Stimulated activated CD4-positive, alpha-beta T cell treated with anti-CD3 and anti-CD28 coated beads, Interleukin-15, amount 100 ng/mL, for 48 hours (primary cell): ENCODE measurements at places on chromosomes 5 and 9.

DNA sequence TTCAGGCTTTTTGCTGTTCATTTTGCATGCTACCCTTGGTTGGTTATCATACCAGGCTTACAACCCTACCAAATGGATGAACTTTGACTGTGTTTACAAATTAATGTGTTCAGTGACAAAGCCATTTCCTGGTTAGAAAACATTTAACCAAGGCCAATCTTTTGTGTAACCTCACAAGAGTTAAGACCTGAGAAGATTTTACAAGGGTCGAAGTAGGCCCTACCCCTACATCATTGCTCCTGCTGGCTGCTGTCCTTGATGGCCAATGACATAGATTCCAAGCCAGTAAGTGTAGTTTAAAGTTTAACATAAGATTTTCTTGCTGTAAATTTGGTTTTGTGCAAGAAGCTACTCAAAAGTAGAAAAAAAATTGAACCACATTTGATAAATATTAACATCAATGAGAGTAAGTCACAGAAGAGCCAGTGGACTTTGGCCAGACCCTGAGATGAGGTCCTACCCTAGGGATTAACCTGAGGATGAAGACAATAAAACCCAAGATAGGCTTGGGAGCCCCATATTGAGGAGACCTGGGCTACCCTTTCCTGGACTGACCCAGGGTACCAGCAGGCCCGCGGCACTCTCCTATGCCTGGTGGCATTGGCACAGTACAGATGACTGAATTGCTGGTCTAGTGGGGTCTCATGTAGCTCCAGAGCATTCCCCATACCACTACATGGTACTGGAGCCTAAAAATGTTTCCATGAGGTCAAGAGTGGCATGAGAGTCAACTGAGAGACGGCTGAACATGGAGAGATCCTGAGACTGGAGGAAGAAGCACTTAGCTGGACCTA, 8.3 kb downstream of the C1QTNF3 start:
- DNase-seq = no peak

- no peak for DNase-seq
Observed at GRCh38 chr9:91395106-91395552, 28.5 kb downstream of the NFIL3 start.

- no peak for DNase-seq
Observed at GRCh38 chr5:29197631-29198454, 1995.6 kb upstream of the CDH6 start.

- no peak for DNase-seq
Observed at GRCh38 chr5:134937526-134937925, 30.2 kb upstream of the CATSPER3 start.

DNA sequence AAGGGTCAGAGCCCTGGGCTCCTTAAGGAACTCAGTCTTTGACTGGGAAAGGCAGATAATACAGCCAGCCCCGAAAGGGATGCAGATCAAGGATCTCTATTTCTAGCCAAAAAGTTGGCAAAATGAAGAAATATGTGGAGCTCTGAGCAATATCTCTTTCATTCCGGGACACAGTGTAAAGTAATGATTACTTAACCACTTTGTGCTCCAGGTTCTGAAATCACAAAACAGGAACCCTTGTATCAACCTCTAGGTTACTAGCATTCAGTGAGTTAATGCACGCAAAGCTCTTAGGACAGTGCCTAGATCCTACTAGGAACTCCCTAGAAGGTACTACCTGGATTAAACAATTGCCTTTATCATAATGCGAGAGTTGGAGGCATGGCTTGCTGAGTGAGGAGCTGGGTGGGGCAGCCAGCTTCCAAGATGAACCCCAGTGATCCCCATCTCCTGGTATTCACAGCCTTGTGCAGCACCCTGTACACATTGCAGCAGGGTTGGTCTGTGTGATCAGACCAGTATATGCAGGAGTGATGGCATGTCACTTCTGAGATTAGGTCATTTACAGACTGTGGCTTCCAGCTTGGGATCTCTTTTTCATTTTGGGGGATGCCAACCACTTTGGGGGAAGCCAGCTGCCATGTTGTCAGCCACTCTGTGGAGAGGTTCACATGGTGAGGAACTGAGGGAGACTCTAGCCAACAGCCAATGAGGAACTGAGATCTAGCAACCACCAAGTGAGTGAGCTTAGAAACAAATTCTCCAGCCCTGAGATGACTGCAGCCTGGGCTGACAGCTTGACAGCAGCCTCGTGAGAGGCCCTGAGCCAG, 103.1 kb upstream of the SLC44A1 start:
- no peak for DNase-seq

- DNase-seq = no peak
Observed at GRCh38 chr5:154898210-154898609, 39.8 kb downstream of the CNOT8 start.

GRCh38 chr5:5705010-5705409, 282.5 kb downstream of the ICE1 start:
- DNase-seq = no peak

- DNase-seq = no peak
Observed at GRCh38 chr9:81035601-81036000, 653.7 kb downstream of the TLE1 start.

DNA sequence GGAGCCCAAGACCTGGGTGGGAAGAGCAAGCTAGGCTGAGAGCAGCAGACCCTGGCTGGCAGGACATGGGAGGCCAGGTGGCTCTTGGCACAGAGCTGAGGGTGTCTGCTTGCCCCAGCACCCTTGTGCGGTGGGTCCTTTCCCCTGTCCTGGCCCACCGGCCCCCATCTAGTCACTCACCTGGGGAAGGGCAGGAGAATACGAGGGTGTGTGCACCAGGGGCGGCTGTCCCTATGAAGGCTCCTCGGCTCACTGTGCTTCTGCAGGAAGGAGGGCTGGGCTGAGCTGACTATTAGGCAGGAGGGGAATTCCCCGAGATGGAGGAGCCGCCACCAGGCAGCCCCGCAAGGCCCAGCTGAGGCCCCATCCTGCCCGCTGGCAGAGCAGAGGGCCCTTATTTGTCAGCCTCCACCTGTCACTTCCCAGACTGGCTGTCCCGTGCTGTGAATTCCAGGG, 6.1 kb upstream of the TNIP1 start:
- DNase-seq = no peak

DNA sequence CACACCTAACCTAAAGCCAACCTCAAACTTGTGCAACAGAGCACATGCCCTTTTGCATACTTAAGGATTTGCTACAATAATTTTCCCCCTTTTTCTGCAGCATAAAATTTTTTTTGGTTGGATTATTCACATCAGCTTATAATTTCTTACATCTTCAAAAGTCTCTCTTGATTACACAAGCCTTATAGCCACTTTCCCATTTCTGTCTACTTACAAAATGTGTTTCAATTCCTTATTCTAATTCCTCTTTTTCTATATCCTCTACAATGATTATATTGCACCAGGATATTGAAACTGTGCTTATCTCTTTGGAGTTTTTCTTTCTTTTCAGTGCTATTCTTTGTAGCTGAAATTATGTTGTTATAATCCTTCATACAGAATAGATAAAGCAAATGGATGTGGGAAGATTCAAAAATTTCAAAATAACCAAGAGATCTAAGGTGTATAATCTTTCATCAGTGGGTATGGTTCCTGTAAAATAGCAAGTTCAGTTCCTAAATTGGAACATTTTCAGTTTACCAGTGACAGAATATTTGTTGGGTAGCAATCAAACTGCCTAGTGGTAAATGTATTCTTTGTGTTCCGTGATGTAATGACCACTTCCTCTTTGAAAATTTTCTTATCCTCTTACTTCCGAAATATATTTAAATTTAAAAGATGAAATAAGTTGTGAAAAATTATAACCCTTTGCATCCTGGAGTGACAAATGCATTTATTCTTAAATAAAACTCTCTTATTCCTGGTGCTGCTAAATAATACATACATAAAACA, 386.8 kb upstream of the CHD1 start:
- DNase-seq = no peak

DNA sequence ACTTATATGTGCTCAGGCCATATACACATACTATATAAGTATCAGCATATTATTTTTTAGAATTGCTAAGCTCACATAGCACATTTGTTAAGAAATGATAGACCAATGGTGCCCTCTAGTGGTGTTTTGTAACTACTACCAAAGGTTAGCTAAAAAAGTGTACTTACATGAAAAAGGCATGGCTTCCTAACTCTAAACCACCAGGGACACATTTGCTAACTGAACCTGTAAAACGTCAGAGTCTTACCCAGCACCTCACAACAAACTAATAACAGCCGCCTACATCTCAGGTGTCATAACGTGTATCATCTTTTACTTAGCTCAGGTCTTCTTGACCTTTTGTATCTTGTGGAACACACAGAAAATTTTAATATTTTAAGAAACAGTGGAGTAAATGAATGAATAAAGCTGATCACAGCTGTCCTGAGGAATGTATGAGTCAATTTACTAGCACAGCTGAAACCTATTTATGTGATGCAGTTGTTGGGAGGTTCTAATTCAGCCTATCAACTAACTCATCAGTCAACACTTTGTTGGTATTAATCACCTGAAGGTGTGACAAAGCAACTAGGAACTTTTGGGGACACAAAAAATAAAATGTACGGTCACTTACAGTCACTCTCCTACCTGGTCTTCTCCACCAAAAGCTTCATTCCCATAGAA, 72.9 kb downstream of the BAAT start:
- no peak for DNase-seq

DNA sequence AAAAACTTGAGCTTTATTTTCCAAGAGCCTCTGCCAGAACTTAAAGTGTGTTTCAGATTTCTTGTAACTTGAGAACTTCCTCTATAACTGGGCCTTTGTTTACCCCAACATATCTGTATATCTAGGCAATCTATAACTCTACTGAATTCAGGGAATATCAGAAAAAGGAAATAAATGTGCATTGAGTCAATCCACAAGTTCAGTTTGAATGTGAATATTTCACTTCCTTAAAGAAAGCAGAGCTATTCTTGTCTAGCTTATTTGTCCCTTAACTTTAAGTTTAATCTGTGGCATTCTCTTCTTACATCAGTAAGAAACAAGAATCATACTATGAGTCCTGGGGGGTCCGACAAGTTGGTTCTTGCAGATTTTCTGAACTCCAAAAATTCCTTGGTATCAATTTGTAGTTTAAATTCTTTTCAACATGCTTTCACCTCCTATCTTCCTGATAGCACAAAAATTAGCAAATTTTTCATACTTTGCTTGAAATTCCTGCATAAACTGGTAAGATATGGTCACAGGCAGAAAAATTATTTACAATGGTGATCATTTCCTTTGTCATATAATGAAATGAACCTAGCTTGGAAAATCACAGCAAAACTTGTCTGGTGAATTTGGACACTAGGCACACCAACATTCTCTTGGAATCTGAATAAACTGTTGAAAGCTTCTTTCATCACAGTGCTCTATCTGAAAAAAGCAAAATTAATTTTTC, 19.8 kb upstream of the ITGA1 start:
- DNase-seq = no peak

DNA sequence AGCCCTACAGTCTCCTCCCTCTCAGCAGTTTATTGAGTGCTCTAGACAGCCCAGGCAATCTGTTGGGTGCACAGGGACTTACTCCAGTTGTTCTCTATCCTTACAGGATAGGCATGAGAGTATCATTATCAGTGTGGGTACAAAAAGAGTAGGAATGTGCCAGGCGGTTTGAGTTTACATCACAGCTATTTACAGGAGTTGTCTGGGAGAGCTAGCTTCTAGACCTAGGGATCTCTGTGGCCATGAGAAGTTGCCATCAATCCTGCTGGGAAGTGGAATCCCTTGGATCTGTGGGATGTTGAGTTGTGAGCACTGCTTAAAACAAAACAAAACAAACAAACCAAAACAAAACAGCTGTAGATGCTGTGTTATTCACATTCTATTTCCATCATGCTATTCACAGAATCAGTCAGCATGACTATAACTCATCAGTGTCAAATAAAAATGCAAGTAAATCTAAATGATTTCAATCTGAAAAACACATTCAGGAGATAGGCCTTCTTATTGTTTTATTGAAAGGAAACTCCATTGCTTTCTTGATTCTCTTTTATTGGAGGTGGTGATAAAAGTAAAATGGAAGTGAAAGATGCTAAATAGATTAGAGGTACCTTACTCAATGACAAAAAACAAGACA, 552.4 kb upstream of the ZNF608 start:
- DNase-seq = no peak

DNA sequence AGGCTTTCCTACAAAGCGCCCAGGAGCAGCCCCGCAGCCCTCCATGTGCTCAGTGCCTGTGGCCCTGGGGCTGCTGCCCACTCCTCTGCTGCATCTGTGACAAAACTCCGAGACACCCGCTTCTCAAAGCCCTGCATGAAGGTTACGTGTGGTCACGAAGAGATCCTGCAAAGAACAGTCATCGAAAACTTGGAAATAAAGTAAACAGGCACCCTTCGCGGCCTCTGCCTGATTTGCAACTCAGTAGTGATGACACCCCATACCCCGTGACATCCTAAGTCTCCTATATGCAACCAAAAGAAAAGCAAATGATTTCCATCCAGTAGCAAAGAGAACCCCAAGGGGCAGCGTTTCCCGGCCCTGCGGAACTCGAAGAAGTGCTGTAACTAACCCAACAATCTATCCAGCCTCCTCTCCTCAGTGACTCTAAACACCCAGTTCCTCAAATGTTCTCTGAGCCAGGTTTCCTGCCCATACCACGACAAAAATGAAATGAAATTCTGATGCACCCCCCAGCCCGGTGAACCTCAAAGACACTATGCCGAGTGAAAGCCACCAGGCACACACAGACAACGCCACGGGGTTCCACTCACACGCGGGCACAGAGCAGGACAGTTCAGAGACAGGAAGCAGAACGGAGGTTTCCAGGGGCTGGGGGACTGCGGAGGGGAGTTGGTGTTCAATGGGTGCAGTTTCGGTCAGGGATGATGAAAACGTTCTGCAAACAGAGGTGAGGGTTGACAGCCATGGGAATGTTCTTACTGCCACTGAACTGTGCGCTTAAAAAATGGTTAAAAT, 19.0 kb downstream of the NACC2 start:
- DNase-seq = no peak

DNA sequence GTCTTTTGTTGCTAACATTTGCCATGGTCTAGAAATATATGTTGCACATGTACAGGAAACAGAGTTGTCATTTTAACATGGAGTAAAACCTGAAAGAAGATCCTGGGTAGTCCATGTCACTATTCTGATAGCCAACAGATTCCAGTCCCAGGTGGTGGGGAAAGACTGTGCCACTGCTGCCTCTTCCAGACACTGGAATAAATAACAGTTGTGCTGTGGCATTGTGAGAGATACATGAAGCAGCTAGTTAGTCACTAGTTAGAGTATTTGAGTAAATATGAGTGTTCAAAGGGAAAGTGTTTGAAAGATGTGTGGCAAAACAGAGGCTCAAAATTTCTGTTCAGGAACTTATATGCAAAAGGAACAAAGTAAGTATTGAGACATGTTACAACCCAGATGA, 1408.3 kb downstream of the EFNA5 start:
- no peak for DNase-seq

- DNase-seq = no peak
Observed at GRCh38 chr5:130078661-130079060, 174.4 kb downstream of the CHSY3 start.

DNA sequence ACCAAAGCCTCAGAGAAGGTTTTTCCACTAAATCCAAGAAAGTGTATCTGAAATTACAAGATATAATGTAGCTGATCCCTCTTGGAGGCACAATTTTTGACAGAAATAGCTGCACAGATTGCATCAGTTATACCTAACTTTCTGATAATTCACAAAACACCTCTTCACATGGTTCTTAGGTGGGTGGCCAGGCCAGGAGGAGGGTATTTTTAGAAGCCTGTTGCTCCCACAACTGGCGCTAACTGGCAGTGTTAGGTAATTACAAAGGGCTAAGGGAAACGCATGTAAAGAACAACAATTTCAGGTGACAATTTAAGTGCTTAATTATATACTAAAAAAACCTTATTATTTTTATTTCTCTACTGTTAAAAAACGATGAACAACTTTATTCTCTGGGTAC, 247.9 kb downstream of the BNC2 start:
- no peak for DNase-seq
